Activated CD8-positive, alpha-beta memory T cell treated with anti-CD3 and anti-CD28 coated beads for 1 hour (primary cell): ENCODE measurements at places on chromosomes 7 and 10.

- DNase-seq: no peak
Observed at GRCh38 chr7:89023877-89024276, 228.3 kb upstream of the TEX47 start.

GRCh38 chr7:159095979-159096411, 48.7 kb downstream of the VIPR2 start:
- DNase-seq: no peak

- no peak for DNase-seq
Observed at GRCh38 chr7:103972779-103973434, 16.6 kb downstream of the RELN start.

- DNase-seq: no peak
Observed at GRCh38 chr10:110642204-110643034, 1.7 kb upstream of the RBM20 start.

- DNase-seq: no peak
Observed at GRCh38 chr10:84365335-84365881, 37.0 kb downstream of the CCSER2 start.

GRCh38 chr7:143454091-143454680, 10.9 kb downstream of the TAS2R60 start:
- no peak for DNase-seq

DNA sequence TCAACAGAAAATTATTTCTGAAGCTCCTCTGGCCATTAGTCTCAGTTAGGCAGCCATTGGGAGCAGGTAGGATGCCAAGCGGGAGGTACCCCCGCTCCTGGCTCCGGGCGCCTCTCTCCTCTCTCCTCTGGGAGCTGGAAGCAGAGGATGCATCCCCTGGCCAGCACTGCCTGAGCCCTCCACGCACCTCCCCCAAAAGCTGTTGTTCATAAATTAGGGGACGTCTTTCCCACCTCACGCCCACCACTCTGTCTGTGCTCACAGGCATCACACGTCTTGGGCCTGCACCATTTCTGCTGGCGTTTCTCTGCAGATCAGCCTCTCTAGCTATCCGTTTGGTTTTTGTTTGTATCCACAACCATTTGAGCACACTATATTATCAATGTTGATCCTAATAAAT, 609.0 kb upstream of the FOXK1 start:
- DNase-seq: no peak

DNA sequence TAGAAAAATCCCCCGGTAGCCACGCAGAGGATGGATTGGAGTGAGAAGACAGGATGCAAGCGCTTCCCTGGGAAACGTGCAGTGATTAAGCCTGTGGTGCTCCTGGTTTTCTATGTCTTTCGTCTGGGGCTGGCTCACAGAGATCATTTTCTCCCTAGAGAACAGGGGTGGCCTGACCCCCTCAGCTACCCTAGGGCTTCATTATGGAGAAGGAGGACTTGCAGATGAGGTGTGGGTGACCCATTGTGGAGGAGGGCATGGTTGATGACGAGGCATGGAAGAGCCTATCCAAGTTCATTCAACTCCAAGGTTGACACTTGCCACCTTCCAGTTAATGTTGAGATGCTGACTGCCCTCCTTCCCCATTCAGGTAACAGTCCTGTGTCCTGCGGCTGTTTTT, 75.9 kb downstream of the VSTM4 start:
- no peak for DNase-seq
